Daoy (cell line): ENCODE measurements at places on chromosomes 12 and 14. TPM values are rescaled to one million over a fixed set of nuclear protein-coding genes. Genes with fewer than 3 reads are reported as not detected.

DNA sequence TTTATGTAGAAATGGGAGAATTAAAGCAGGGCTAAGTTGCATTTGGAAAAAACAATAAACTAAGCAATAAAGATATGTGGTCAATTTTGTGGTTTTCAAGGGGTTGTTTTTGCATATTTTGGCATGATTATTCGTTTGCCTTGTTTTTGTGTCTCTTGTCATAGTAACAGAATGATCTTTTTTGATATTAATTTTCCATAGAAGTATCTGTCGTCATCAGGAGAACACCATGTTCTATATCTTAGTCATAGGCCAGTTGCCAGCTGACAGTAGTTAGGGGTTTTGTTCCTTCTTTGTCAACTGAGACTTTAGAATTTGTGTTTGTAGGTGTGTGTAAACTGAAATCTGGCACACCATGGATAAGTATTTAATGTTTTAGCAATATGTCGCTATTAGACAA, 1354.8 kb downstream of the LRFN5 start:
- no peak for DNase-seq

DNA sequence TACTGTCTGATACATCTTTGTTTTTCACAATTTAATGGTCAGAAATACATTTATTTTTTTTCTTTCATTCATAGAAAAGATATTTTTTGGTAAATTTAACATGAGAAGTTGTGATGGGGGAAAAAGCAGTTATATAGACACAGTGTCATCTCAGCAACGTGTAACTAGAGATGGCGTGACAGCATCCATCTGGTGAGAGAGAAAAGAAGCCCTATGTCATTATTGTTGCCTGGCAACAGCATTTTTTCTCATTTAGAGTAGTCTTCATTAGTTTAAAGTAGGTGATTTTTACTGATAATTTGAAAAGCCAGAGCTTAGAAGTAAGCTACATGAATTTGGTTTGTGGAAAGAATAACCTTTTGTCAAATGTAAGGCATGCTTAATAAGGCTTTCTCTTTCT, 128.6 kb downstream of the ACSS3 start:
- DNase-seq, result no peak

DNA sequence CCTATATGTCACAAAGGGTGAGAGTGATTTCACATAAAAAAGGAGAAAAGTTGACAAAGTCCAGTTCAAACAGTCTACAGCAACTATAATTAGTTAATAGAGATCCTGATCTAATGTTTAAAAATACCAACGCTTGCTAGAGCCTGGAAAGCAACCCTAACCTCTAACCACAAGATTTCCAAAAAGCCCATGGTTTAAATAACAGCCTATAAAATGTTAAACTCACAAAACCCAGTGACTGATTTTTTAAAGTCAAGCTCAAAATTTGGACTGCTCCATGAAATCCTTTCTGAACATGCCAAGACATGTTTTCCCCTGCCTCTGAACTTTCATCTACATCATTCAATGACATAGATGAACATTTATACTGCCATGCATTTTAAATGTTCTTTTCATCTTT, 81.6 kb downstream of the PLEKHG7 start:
- no peak for DNase-seq

DNA sequence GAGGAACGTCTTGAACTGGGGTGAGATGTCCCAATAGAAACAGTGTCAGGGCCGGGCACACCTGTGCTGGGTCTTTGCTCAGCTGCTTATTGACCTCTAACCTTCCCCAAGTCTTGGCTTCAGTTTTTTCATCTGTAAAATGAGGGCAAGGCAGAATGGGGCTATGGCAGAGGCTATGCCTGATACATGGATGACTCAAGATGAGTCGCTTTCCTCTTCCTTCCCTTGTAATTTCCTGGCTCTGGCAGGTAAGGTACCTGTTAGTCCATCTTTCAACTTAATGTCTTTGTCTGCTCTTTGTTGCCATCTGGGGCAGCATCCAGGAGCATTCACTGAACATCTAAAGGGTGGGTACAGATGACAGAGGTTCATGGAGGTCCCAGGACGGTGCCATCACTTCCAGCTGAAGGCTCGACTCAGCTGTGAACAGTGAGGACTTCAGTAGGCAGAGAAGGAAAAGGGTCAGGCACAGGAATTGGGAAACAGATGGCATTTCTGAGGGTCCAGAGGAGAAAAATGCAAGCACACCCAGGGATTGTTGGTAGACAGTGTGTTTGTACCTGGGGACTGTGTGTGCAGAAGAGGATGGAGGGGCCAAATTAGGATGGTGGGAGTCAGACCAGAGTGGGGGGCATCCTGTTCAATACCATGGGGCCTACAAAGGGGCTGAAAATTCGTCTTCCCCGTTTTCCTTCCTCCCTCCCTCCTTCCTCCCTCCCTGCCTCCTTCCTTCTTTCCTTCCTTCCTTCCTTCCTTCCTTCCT, 268.3 kb downstream of the VRK1 start:
- no peak for DNase-seq

- no peak for DNase-seq
These were observed 84.6 kb downstream of the KSR2 start for GRCh38 chr12:117884161-117884560.

DNA sequence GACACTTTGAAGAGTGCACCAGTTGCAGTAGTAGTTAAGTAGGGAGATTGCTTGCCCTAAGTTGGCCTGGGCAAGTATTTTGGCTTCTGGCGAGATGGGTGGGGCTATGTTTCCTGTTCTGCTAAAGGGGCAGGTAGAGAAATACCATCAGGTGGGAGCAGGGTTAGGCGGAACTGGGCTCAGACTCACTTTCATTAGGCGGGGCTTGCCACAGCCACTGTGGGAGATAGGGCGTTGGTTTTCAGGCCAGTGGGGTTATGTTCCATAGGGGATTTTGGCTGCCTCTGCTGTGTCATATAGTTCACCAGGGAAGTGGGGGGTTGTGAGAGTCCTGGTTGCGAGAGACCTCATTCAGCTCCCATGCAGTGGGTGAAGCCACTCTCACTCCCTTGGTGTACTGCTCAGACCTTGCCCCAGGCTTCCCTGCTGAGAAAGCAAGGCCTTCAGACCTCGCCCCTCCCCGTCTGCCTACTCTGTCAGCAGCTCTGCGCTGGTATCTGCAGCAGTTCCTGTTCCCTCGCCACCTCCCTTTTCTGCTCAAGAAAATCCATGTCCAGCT, 43.3 kb downstream of the AEBP2 start:
- DNase-seq, result no peak

GRCh38 chr14:96826818-96827217, 29.6 kb downstream of the VRK1 start:
- no peak for DNase-seq

DNA sequence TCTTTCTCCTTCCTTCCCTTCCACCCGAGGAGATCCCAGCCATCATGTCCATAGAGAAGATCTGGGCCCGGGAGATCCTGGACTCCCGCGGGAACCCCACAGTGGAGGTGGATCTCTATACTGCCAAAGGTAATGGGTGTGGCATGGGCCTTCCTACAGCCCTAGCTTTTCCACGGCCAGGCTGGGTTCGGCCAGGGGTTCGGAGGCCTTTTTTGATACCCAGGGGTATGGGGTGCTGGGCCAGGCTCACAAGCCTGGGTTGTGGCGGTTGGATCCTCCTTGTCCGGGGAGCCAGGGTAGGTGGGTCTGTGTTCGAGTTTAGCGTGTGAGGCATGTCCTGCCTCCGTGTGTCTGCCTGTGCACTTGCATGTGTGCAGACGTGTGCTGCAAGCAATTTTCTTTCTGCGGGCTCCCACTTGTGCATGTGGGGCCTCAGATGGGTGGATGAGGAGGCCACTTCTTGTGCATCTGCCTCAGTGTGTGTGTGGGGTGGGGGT, 1.5 kb downstream of the ENO2 start:
- no peak for DNase-seq

DNA sequence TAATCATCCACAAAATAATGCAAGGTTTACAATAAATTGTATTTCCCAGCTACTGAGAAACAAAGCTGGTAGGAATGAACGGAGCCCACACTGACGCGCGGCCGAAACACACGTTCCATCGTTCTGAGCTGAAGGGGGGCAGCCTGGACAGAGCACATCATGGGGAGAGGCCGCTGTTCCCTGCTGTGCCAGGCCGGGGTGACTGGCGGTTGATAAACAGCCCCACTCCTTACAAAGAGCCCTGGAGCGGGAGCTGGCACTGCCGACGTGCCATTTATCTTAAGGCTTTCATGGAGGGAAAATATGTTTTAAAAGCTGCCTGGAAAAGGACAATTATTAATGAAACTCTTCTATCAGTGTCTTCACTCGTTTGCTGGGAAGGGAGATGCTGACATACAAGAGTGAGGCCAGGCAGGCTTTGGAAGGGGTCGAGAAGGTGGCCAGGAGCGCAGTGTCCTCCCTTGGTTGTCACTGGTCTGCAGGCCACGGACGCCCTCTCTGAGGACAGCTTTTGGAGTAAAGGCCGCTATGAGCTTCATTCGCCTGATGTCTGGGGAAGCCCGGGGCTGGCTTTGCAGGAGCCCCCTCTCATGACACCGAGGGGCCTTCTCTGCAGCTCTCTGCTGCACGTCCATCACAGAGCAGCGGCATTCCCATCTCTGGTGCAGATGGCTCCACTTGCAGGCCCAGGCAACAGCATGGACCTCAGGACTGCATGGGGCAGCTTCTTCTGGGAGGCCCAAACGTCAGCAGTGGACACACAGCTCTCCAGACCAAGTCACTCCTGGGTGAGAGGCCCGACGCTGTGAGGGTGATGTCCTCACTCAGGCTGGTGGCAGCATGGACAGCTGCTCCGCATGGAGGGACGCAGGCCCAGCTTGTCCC, 355.3 kb upstream of the SFSWAP start:
- DNase-seq, result no peak

- no peak for DNase-seq
These were observed 45.2 kb downstream of the WDHD1 start for GRCh38 chr14:54981698-54982097.

DNA sequence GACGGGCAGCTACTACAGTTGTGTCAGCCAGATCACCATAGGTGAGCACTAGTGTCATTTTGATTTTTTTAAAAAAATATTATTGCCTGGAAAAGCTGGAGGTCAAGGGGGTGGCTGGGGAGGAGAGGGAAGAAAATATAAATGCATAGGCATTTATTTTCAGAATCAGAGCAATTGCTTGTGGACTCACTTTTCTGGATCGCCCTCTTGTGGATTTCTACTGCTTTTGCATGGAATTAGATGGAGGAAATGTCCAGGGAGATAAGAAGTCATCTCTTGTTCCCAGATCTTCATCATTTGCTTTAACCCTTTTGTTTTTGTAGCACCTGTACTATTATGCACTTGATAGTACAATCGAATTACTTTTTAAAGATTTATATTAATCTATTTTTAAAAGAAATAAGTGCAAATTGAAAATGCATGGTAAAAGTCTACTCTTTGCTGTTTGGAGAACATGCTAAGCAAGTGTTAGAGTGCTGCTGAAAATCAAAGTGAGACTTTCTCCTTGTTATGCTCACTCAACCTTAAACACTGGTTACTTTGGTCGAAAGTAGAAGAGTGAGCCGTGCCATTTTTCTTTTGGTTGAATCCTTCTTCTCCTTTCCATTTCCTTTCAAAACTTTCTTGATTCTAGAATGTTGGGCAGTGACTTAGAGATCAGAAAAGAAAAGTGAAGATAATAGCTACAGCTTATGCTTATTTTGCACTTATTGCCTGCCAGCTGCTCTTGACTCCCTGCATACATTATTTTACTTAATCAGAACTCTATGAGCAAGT, 60.6 kb upstream of the ANO4 start:
- peak; percentile 33 for DNase-seq

DNA sequence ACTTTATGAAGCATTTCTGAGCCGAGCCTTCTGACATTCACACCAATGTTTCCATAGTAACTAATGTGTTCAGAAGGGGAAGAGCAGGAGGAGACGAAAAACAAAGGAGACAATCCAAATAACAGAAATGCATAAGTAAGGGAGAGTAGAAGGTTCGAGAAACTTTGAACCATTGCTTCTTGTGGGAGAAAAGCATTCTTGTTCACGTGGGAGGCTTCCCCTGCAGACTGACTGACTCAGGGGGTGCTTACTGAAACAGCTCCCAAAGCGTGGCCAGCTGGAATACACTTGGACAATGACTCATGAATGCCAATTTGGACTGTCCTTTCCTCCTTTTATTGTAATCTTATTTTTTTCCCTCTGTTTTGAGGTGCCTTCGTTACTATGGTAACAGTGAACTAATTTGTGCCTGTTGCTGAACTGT, 73.9 kb downstream of the NEDD1 start:
- peak; percentile 82 for DNase-seq

DNA sequence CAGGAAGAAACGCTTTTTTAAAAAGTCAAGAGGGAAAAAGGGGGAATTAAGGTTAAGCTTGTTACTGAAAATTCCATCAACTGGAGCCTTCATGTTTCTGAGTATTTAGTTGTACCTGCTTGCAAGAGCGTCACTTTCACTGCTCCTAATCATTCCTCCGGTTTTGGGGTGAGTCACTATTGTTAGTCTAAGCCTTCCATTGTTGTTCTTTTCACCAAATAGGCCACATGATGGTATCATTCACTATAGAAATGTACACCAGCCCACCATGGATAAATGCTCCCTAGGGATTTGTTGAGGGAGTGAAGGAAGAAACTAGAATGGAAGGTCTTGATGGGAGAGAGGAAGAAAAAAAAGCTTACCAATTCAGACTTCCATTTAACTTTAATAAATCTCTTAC, 3.0 kb downstream of the IL22 start:
- DNase-seq, result peak; percentile 53

- no peak for DNase-seq
These were observed 192.7 kb downstream of the BTG1 start for GRCh38 chr12:91952916-91953315.

DNA sequence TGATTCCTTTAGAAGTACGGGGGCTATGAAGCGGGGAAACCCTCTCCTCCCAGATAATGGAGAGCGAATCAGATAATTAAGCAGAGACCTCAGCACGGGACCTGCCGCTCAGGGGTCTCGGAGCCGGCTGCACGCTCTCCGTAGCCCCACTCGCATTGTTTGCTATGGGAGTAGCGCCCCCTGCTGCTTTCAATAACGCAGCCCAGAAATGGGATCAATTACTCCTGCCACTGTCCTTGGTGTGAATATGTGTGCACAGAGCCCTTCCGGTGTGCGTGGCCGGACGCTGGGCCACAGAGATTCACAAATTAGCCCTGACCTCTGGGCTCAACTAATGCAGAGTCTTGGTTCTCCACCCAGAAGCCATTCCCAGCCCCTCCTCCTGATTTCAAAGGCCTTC, 76.4 kb upstream of the TMEM132C start:
- peak; percentile 25 for DNase-seq

DNA sequence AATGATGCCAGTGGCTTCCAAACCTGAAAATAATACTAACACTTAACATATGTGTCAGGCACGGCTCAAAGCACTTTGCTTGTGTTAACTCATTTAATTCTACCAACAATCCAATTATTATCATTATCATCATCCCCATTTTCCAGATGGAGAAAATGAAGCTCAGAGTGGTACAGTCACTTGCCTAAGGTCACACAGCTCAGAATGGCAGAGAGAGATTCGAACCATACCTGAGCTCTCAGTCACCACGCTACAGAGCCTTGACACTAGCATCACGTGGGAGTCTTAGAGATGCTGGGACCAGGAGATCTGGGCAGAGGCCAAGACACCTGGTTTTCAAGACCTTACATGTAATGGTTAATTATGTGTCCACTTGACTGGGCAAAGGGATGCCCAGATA, 34.2 kb downstream of the DHX37 start:
- DNase-seq, result no peak

Gene TSPAN8
- not detected in 2 replicates for total RNA-seq

Gene TCL1B
- total RNA-seq, result 0.11 and 0.42 TPM in 2 replicates

Gene IL22
- not detected in 2 replicates for total RNA-seq

Gene DTX3
- 12.3 and 12.7 TPM in 2 replicates for total RNA-seq

Gene CFAP251
- total RNA-seq, result 3.0 and 4.2 TPM in 2 replicates

Gene GSC
- total RNA-seq, result 6.2 and 11.0 TPM in 2 replicates

Gene OTOGL
- 1.0 and 1.4 TPM in 2 replicates for total RNA-seq

Gene IL31
- not detected in 2 replicates for total RNA-seq

Gene SLC10A1
- not detected in 2 replicates for total RNA-seq
